Mucosa of descending colon (tissue), 3 donors: ENCODE measurements at places on chromosomes 3 and 15.
A peak's percentile ranks its signal among the peaks of the same experiment; 100 is the strongest.

GRCh38 chr15:78018445-78018844, 59.1 kb downstream of the TBC1D2B start:
- DNase-seq: no peak

GRCh38 chr3:141462176-141462859, 24.5 kb upstream of the RASA2 start:
- no peak for DNase-seq

DNA sequence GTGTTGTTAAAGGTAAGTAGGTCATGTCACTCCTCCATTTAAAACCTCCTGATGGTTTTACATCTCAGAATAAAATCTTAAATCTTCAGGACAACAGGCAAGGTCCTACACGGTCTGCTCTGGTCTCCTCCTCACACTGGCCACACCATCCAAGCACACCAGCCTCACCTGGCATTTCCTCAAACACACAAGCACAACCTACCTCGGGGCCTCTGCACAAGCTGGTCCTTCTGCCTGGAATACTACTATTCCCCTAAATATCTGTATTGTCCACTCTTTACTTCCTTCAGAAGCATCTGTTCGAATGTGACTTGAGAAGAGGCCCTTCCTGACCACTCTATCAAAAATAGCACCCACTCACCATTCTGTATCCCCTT, 1.8 kb downstream of the GORASP1 start:
- no peak for DNase-seq

- DNase-seq: no peak
These were observed 8.4 kb upstream of the FOXB1 start for GRCh38 chr15:59995568-59996297.

DNA sequence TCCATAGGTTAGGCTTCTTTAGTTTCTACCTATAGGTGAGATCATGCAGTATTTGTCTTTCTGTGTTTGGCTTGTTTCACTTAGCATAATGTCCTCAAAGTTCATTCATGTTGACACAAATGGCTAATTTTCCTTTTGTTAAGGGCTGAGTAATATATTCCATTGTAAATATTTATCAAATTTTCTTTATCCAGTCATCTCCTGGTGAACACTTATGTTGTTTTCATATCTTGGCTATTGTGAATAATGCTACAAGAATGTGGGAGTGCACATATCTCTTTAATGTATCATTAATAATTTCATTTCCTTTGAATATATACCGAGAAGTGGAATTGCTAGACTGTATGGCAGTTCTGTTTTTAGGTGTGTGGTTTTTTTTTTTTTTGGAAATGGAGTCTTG, 250.9 kb upstream of the SEMA6D start:
- no peak for DNase-seq

- DNase-seq: no peak
These were observed 24.6 kb upstream of the RSL24D1 start for GRCh38 chr15:55221090-55222011.

DNA sequence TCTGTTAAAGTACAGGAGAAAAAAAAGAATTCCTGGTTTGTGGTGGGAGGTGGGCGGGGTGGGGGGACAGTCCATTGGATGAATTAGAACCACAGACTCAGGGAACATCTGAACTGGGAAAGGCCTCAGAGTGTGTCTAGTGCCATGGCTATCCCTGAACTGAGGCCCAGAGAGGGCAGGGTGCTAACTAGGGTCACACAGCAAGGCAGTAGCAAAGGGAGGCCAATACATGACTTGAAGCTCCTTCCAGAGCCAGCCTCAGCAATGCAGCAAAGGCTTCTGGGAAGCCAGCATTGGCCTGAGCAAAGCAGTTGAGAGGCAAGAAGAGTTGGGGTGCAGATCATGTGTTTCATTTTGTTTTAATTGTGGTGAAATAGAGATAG, 85.4 kb downstream of the SMAD6 start:
- DNase-seq: no peak

DNA sequence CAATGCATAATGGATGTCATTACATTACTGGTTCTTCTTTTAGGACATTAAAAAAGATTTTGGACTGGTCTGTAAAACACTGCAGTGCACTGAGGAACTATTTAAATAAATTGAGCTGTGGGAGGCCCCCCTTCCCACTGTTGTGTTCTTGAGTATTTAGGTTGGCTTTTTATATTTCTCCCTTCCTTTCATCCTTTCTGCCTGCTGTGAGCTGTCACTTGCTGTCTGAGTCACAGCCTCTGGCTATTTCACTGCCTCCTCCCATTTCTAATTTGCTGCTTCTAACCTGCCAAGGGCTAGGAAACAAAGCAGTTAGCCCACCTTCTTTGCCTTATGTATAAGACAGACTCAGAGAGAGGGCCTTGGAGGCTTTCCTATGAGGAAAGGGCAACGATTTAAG, 89.0 kb upstream of the FNDC3B start:
- no peak for DNase-seq

GRCh38 chr15:92079647-92080255, 226.2 kb downstream of the SLCO3A1 start:
- DNase-seq: no peak

- DNase-seq: no peak
These were observed 87.1 kb downstream of the DIPK2A start for GRCh38 chr3:144058713-144059112.

DNA sequence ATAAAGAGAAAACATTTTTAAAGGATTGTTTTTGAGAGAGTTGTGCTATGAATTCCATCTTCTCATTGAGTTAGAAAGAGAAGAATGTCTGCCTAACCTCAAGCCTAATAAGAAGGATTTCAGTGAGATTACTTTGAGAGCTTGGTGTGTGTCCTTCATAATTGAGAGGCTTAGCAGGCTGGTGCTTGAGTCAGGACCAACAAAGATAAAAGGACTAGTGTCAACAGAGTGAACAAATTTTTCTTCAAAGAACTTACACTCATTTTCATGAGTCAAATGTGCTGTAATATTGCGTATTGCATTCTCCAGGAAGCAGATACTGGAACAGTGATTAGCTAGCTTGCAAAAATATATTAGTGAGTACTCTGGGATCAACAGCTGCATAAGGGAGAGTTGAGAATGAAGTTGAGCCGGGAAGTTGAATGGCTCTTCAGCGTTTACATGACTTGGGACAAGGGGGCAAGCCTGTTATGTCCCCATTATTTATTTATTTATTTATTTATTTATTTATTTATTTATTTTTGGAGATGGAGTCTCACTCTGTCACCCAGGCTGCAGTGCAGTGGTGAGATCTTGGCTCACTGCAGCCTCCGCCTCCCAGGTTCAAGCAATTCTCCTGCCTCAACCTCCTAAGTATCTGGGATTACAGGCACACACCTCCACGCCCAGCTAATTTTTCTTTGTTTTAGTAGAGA, 37.5 kb upstream of the SLITRK3 start:
- DNase-seq: no peak

DNA sequence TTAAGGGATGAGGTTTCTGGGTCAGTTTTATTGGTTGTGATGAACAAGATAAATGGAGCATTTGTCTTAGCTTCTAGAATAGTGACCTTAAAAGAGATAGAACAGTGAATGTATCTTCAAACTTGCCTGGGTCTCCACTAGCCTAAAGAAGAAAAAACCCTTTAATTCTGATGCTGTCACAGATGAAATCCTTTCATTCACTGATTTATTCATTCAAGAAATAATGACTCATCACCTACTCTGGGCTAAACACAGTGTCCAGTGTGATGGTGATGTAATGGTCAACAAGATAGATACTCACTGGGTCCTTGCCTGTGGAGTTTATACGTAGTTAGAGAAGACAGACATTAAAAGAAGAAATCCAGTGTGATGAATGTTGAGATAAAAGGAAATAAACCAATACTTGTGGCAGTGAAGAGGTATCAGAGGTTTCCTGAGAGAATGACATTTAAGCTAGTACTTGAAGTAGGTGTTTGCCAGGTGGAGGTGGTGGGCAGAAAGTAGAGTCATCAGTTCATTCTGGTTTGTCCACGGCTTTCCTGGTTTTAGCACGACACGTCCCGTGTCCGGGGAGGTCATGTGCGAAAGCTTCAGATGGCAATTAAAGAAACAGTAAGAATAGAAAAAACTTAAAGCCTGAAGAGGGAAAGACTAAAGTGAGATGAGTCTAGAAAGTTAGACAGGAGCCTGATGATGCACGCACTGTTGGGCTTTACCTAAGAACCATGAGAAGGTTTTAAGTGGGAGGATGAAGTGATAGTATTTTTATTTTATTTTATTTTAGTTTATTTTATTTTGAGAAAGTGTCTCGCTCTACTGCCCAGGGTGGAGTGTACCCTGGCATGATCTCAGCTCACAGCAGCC, 18.5 kb downstream of the PAK2 start:
- DNase-seq: no peak

DNA sequence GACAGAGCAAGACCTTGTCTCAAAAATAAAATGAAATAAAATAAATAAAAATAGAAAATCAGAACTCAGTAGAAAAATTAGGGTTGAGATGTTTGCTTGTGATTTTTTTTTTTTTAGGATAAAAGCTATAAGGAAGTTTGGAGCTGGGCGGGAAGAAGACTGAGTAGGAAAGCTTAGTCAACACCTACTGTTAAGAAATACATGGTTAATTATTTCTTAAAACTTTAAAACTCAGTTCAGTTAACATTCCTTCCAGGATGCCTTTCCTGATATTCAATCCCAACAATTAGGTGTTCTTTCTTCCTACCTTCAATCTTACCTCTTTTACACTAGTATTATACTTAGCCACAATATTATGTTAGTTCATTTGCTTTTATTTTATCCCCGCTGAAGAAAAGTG, 246.2 kb downstream of the LSAMP start:
- DNase-seq: no peak

DNA sequence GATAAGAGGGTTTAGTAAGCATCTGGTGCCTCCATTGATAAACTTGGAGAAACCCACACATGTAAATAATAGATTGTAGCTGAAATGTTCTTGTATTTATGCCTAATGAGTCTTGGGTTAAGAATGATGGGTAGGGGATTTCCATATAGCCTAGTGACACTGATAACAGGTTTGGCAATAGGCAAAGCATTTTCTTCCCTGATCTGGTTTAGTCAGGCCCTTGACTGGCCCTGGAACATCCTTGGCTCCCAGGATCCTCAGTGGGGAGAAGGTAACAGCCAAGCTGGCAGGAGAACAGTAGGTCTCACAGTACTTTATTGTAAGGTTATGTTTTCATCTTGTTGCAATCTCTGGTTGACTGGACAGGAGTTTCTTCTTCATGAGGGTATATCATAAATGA, 228.4 kb downstream of the DIPK2A start:
- no peak for DNase-seq

DNA sequence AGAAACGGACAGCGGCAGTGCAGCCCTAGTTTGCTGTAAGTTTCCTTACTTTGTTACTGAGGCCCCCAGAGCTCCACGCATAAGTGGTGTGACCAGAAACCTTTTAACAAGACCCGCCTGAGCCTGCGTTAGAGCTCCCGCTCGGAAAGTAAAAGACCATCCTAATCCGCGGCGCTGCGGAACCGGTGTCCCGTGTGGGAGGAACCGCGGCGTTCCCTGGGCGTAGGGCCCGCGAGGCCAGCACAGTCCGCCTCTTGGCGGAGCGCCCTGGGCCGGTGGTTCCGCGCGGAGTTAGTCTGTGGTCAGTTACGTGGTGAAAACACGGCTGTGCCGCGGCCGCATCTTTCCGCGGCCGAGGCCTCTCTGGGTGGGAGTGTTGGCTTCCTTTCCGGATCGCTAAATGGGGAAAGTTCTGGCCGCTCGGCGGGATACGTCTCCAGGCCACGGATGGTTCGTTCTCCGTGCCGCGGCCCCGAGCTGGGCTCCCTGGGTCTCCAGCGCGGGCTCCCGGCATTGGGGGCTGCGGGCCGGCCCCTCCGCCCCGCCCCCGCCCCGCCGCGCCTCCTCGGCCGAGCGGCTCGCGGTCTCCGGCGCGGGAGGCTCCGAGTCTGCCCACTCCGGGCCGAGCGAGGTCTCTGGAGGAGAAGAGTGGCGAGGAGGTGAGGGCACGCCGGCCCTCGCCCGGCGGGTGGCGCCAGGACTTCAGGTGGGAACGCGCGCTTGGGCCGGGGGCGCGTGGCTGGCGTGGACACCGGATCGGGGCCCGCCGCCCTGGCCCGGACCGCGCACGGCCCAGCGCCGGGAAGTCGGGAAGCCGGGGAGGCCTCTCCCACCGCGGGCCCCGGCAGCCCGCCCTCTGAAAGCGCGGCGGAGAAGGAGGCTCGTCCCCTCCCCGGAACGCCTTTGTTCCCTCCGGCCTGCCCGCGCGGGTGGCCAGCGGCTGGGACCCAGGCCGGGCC, 754 bp downstream of the B3GNT5 start:
- peak; percentile 77 for DNase-seq

DNA sequence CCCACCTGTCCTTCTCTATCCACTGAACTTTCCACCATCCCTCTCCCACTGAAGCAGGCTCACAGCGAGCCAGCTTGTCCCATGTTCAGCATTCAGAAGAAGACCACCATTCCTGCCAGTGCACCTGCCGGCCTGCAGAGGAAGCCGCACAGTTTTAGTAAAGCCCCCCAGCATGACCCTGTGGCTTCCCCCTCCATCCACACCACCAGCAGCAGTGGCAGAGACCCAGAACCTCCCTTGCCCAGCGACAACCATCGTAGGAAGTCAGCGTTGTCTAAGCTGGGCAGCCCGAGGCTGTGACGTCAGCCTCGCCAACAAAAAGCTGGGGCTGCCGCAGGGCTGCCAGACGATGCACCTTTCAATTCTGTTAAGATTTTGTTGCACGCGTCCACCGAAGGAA, 66.6 kb upstream of the TAMM41 start:
- no peak for DNase-seq

DNA sequence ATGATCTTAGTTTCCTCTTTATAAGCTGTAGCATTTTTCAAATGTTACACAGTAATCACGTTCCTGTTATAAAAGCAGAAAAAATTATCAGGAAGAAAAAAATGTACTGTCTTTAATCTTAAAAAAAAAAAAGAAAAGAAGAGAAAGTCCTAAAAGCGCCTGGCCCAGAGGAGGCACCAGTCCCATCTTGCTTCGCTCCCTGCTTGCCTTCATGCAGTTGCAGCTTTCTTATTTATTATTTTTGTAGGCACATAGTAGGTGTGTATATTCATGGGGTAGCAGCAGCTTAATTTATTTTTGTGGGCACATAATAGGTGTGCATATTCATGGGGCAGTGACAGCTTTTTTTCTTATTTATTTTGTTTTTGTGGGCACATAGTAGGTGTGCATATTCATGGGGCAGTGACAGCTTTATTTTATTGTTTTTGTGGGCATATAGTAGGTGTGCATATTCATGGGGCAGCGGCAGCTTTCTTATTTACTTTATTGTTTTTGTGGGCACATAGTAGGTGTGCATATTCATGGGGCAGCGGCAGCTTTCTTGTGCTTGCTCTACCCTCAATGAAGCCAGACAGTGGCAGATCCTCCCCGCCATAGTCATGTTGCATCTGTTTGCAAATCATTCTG, 5.5 kb upstream of the EHD4 start:
- no peak for DNase-seq

- no peak for DNase-seq
These were observed 79.6 kb downstream of the SUMF1 start for GRCh38 chr3:4387210-4388204.

GRCh38 chr15:77454951-77455350, 34.3 kb downstream of the HMG20A start:
- DNase-seq: no peak

DNA sequence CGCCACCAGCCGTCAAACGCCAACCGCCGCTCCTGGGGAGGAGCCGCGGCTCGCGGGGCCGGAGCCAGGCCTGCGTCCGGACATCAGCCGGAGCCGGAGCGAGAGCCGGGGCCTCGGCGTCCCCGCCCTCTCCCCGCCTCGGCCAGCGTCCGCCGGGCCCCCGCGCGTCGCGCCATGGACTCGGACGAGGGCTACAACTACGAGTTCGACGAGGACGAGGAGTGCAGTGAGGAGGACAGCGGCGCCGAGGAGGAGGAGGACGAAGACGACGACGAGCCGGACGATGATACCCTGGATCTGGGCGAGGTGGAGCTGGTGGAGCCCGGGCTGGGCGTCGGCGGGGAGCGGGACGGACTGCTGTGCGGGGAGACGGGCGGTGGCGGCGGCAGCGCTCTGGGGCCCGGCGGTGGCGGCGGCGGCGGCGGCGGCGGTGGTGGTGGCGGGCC, 359 bp downstream of the ARIH1 start:
- no peak for DNase-seq
